ENCODE measurements at places on chromosomes 4 and X. TPM values are rescaled to one million over a fixed set of nuclear protein-coding genes. Genes with fewer than 3 reads are reported as not detected.

Gene IQSEC2
- total RNA-seq = 2.6 TPM

Gene NUP62CL
- 0.06 TPM for total RNA-seq

Gene PNMA5
- total RNA-seq = not detected

Gene ESX1
- total RNA-seq = not detected

Gene SPANXN5
- not detected for total RNA-seq

Gene SSX2
- not detected for total RNA-seq

Gene TKTL2
- not detected for total RNA-seq

Gene C4orf36
- 0.16 TPM for total RNA-seq

Gene GPR50
- total RNA-seq = not detected

Gene CYTL1
- total RNA-seq = 29.2 TPM
